ENCODE measurements at places on chromosomes 12 and 14. TPM values are rescaled to one million over a fixed set of nuclear protein-coding genes. Genes with fewer than 3 reads are reported as not detected.

The BEGAIN gene
- 0.24 TPM for total RNA-seq

The MUCL1 gene
- not detected for total RNA-seq

The MYF5 gene
- not detected for total RNA-seq

The TAS2R14 gene
- total RNA-seq: 1.8 TPM

The RNF34 gene
- 88.1 TPM for total RNA-seq

The ACOT2 gene
- total RNA-seq: 32.3 TPM

The ACACB gene
- 0.88 TPM for total RNA-seq

The OS9 gene
- 87.2 TPM for total RNA-seq

The RIMBP2 gene
- 0.41 TPM for total RNA-seq

The UNC119B gene
- 23.3 TPM for total RNA-seq

The NTN4 gene
- total RNA-seq: 0.15 TPM

GRCh38 chr14:95483309-95484165 lies 32.9 kb downstream of the SYNE3 start:
- H3K27me3 ChIP-seq: no peaks in the 10 kb centered on the region
- H3K36me3 ChIP-seq: peaks cover 10% of the 10 kb centered on the region
- H3K4me1 ChIP-seq: peaks cover 24% of the 10 kb centered on the region
- DNase-seq: no peak
- no peak overlapping the region for H3K4me3 ChIP-seq
- no peak overlapping the region for H3K27ac ChIP-seq

DNA sequence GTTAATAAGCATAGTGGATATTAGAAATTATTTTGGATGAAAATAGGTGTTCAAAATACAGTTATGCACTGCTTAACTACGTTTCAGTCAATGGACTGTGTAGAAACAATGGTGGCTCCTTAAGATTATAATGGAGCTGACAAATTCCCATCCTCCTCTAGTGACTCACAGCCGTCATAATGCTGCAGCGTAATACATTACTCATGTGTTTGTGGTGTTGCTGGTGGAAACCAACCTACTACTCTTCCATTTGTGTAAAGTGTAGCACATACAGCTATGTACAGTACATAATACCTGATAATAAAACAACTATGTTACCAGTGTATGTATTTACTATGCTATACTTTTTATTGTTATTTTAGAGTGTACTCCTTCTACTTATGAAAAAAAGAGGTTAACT lies 111.2 kb upstream of the TMCC3 start:
- H3K4me3 ChIP-seq: no peak overlapping the region
- H3K36me3 ChIP-seq: no peaks in the 10 kb centered on the region
- DNase-seq: no peak
- peaks cover 23% of the 10 kb centered on the region for H3K4me1 ChIP-seq

GRCh38 chr12:105292705-105293104 lies 37.8 kb upstream of the C12orf75 start:
- no peak for DNase-seq
- H3K36me3 ChIP-seq: no peaks in the 10 kb centered on the region
- H3K27ac ChIP-seq: no peak overlapping the region
- no peak overlapping the region for H3K4me3 ChIP-seq
- no peaks in the 10 kb centered on the region for H3K4me1 ChIP-seq

GRCh38 chr14:74531006-74531405 lies 37.4 kb downstream of the ISCA2 start:
- no peaks in the 10 kb centered on the region for H3K27me3 ChIP-seq
- no peaks in the 10 kb centered on the region for H3K4me1 ChIP-seq
- no peaks in the 10 kb centered on the region for H3K36me3 ChIP-seq
- DNase-seq: no peak
- no peak overlapping the region for H3K4me3 ChIP-seq

GRCh38 chr12:3320881-3321509 lies 170.0 kb upstream of the PRMT8 start:
- peaks cover 6% of the 10 kb centered on the region for H3K27me3 ChIP-seq
- no peak overlapping the region for H3K27ac ChIP-seq
- H3K4me1 ChIP-seq: no peaks in the 10 kb centered on the region
- no peaks in the 10 kb centered on the region for H3K36me3 ChIP-seq
- DNase-seq: no peak
- no peak overlapping the region for H3K4me3 ChIP-seq

DNA sequence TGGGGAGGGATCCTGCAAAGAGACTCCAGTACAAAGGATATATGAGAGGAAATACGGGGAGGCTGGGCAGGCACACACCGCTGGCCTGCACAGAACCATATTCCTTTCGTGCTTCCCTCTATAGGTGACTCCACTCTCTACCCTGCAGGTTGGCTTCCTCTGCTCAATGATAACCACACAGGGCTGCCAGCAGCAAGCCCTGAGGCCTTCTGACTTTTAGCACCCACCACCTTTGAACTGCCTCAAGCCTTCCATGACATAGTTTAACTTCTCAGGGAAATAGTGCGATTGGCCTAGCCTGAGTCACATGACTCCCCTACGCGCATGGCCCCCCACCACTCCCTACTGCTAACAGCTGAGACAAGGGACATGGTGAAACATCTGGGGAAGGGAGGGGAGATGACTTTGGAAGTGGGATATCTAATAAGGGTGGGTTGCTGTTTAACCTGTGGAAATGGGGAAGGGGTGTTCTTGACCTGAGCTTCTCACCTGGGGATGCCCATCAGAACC lies 3.0 kb upstream of the FOXN3 start:
- H3K36me3 ChIP-seq: no peaks in the 10 kb centered on the region
- no peak overlapping the region for H3K27ac ChIP-seq
- DNase-seq: no peak

DNA sequence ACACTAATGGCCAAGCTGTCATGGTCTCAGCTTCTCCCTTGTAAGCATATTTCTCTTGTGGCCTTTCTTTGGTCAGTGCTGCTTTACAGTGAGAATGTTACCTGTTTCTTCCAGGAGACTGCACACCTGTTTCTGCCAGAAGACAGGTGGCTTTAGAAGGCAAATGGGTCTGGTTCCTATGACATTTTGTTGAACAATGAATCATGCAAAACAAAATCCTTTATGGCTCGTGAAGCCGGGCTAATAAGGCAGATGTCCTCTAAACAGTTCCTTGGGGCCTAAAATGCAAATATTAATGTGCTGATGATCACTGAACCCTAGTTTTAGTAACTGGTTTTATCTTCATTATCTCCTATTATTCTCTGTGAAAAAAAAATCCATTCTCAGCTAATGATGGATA lies 927.6 kb downstream of the GALC start:
- no peaks in the 10 kb centered on the region for H3K4me1 ChIP-seq
- no peak overlapping the region for H3K27ac ChIP-seq
- no peaks in the 10 kb centered on the region for H3K27me3 ChIP-seq
- no peaks in the 10 kb centered on the region for H3K36me3 ChIP-seq
- DNase-seq: no peak

DNA sequence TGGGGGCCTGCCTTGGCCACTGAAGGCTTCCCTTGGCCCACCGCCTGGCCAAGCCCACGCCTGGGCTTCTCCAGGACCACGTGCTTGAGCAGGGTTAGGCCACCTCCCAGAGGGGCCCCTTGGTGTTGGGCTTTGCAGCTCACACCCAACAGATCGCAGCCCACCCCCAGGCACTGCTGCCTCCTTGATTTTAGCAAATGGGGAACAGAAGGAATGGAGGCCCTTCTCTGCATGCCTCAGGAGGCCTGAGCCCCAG lies 23.3 kb downstream of the RAB35 start:
- H3K27me3 ChIP-seq: no peaks in the 10 kb centered on the region
- H3K4me3 ChIP-seq: no peak overlapping the region
- peaks cover 13% of the 10 kb centered on the region for H3K36me3 ChIP-seq
- no peak overlapping the region for H3K27ac ChIP-seq

GRCh38 chr12:77072833-77073495 lies 7.6 kb upstream of the E2F7 start:
- no peak overlapping the region for H3K4me3 ChIP-seq
- H3K36me3 ChIP-seq: no peaks in the 10 kb centered on the region
- no peak overlapping the region for H3K27ac ChIP-seq
- H3K4me1 ChIP-seq: no peaks in the 10 kb centered on the region
- no peak for DNase-seq

DNA sequence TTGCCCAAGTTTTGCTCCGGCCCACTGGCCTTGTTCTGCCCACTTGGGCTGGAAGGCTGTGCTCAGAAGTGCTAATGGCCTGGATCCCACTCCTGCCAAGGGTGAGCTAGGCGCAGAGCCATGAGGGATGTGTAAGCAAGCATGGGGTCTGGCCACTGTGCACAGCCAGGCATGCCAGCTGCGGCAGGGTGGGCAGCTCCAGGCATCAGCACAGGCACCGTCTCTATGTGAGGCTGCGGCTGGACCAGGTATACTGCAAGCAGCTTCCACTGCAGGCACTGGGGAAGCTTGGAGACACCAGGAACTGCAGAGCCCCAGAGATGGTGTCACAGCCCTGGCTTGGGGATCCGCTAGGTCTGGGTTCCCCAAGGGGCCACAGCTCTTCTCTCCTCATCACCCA lies 264.9 kb downstream of the LRIG3 start:
- no peaks in the 10 kb centered on the region for H3K27me3 ChIP-seq
- H3K36me3 ChIP-seq: no peaks in the 10 kb centered on the region
- no peaks in the 10 kb centered on the region for H3K4me1 ChIP-seq
- DNase-seq: no peak

- H3K4me3 ChIP-seq: no peak overlapping the region
- H3K27ac ChIP-seq: no peak overlapping the region
- no peaks in the 10 kb centered on the region for H3K36me3 ChIP-seq
Measured at GRCh38 chr12:56989861-56990610, 16.3 kb downstream of the ZBTB39 start.

- peak overlapping the region; percentile 72 for H3K27ac ChIP-seq
- DNase-seq: peak; percentile 79
- H3K36me3 ChIP-seq: no peaks in the 10 kb centered on the region
- H3K27me3 ChIP-seq: no peaks in the 10 kb centered on the region
- H3K4me1 ChIP-seq: peaks cover 8% of the 10 kb centered on the region
- no peak overlapping the region for H3K4me3 ChIP-seq
Measured at GRCh38 chr12:10540776-10541205, 35.1 kb downstream of the EIF2S3B start.

GRCh38 chr14:28966416-28967233 lies 200.0 kb downstream of the FOXG1 start:
- H3K36me3 ChIP-seq: no peaks in the 10 kb centered on the region
- no peaks in the 10 kb centered on the region for H3K4me1 ChIP-seq
- no peaks in the 10 kb centered on the region for H3K27me3 ChIP-seq

DNA sequence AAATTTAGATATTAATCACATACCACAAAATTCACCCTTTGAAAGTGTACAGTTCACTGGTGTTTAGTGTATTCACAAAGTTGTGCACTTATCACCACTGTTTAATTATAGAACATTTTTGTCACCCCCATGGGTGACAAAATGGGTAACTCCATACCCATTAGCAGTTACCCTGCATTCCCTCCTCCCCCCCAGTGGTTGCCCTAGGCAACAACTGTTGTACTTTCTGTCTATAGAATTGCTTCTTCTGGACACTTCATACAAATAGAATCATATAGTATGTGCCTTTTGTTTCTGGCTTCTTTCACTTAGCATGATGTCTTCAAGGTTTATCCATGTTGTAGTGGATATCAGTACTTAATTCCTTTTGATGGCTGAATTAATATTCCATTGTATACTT lies 52.7 kb downstream of the FBXO34 start:
- DNase-seq: no peak
- no peak overlapping the region for H3K27ac ChIP-seq
- H3K27me3 ChIP-seq: no peaks in the 10 kb centered on the region
- H3K4me3 ChIP-seq: no peak overlapping the region

DNA sequence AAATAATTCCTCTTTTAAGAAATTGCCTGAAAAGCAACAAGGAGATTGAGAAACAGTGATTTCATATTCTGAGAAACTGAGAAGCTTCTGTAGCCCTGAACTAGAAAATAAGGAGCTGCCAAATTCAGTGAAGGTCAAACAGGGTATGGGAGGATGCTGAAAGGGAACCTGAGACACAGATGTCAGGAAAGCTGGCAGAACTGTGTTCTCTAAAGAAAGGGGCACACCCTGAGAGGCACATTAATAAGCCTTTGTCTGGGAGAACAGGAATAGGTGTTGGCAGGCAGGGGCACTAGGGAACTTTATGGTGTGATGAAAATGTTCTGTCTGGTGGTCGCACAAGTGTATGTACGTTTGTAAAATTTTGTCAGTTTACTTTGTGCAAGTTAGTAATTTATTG lies 29.6 kb downstream of the VRK1 start:
- no peaks in the 10 kb centered on the region for H3K27me3 ChIP-seq
- H3K27ac ChIP-seq: no peak overlapping the region
- no peak overlapping the region for H3K4me3 ChIP-seq
- DNase-seq: no peak
- H3K4me1 ChIP-seq: no peaks in the 10 kb centered on the region
- H3K36me3 ChIP-seq: no peaks in the 10 kb centered on the region

- no peaks in the 10 kb centered on the region for H3K4me1 ChIP-seq
- no peak for DNase-seq
- no peak overlapping the region for H3K4me3 ChIP-seq
- H3K27me3 ChIP-seq: no peaks in the 10 kb centered on the region
Measured at GRCh38 chr12:75850721-75851462, 180.7 kb downstream of the PHLDA1 start.

DNA sequence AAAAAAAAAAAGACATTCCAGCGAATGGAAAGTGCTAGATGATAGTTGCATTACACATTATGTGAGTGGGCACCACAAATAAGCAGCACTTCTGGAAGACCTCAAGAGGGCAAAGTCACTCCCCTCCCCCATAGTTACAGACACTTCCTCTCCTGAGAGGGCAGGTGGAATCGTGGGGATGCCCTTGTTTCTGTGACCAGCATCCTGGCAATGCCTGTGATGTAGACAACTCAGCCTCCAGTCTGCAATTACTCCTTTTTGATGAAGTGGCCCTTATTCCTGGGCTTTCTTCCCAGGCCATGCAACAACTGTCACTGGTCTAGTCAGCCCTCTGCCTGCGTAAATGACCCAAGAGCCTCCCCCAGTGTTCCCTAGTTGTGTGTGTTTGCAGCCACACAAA lies 104.8 kb downstream of the VRK1 start:
- no peak overlapping the region for H3K4me3 ChIP-seq
- DNase-seq: no peak
- peaks cover 19% of the 10 kb centered on the region for H3K4me1 ChIP-seq
- H3K36me3 ChIP-seq: no peaks in the 10 kb centered on the region
- peak overlapping the region; percentile 59 for H3K27ac ChIP-seq

- no peak overlapping the region for H3K4me3 ChIP-seq
- DNase-seq: no peak
- H3K4me1 ChIP-seq: no peaks in the 10 kb centered on the region
- H3K27ac ChIP-seq: no peak overlapping the region
- H3K27me3 ChIP-seq: no peaks in the 10 kb centered on the region
Measured at GRCh38 chr12:127194176-127194575, 1072.8 kb upstream of the TMEM132C start.

DNA sequence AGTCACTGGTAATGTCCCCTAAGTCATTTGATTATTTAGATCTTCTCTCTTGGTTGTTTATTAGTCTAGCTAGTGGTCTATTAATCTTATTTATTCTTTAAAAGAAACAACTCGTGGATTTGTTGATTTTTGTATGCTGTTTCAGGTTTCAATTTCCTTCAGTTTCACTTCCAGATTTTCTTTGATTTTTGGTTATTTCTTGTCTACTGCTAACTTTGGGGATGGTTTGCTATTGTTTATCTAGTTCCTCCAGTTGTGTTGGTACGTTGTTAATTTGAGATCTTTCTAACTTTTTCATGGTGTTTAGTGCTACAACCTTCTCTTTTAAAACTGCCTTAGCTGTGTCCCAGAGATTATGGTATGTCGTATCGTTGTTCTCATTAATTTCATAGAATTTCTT lies 18.5 kb upstream of the CD69 start:
- H3K36me3 ChIP-seq: no peaks in the 10 kb centered on the region
- no peaks in the 10 kb centered on the region for H3K4me1 ChIP-seq
- no peak overlapping the region for H3K27ac ChIP-seq
